ENCODE measurements at places on chromosomes 3 and 15.

- no peak for DNase-seq
Observed at GRCh38 chr3:63624941-63625560, 27.4 kb upstream of the SNTN start.

DNA sequence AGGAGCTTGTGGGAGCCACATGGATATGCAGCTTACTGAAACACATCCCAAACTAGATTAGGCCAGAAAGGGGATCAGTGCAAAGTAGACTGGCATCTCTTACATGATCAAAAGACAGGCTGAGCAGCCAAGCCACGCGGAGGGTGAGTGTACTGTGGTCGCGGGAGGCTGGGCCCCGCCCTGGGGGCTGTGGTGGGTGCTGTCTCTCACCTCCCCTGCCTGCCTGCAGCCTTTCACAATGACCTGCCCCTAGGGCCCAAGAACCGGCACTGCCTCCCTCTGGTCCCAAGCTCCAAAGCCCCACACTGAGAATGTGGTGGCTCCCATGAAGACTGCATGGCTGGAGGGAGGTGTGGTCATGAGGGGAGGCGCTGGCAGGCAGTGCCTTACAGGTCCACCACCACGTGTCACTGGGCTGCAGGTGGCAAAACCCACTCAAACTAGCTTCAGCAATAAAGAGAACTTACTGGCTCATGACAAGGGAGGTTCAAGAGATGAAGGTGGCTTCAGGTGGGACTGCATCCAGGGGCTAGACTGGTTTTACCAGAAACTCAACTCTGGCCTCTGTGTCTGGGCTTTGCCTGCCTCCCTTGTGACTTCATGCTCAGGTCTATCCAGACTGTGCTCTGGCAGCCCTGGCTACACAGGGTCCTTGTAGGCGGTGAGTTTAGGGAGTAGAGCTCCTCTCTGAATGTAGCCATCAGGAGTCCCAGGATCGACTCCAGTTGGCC lies 27.4 kb upstream of the PLXND1 start:
- DNase-seq, result no peak

DNA sequence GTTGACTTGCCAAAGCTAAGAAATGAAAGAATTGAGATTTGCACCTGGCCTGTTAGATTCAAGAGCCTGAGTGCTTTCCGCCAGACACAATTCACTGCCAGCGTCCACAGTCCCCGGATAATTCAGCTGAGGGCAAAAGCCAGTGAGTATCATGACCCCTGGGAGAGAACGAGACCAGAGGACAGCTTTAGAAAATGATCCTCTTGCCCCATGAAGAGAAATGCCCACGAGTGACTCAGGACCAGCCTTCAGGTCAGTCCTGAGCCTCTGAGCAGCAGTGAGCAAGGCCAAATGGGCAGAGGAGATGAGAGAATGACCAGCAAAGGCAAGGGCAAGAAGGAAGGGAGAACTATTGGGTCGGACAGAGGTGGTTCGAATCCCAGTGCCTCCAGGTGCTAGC lies 273.5 kb downstream of the FAM43A start:
- no peak for DNase-seq

DNA sequence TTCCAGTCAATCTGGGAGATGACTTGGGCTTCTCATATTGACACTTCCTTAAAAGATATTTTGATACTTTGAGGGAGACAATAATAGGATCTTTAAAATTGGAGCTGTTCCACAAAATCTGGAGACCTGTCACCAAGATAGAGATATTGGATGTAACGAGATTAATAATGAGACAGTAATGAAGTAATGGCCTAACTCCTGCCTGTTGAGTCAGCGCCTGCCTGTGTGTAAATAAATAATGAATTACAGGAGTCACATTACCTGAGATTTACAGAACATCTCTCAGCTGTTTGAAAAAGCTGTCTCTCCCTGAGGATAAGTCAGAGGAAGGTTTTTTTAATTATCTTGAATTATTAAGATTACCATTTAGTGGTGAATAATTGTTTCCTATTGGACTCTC lies 43.8 kb upstream of the MITF start:
- DNase-seq, result no peak

GRCh38 chr15:55226127-55226526 lies 29.4 kb upstream of the RSL24D1 start:
- DNase-seq, result no peak

DNA sequence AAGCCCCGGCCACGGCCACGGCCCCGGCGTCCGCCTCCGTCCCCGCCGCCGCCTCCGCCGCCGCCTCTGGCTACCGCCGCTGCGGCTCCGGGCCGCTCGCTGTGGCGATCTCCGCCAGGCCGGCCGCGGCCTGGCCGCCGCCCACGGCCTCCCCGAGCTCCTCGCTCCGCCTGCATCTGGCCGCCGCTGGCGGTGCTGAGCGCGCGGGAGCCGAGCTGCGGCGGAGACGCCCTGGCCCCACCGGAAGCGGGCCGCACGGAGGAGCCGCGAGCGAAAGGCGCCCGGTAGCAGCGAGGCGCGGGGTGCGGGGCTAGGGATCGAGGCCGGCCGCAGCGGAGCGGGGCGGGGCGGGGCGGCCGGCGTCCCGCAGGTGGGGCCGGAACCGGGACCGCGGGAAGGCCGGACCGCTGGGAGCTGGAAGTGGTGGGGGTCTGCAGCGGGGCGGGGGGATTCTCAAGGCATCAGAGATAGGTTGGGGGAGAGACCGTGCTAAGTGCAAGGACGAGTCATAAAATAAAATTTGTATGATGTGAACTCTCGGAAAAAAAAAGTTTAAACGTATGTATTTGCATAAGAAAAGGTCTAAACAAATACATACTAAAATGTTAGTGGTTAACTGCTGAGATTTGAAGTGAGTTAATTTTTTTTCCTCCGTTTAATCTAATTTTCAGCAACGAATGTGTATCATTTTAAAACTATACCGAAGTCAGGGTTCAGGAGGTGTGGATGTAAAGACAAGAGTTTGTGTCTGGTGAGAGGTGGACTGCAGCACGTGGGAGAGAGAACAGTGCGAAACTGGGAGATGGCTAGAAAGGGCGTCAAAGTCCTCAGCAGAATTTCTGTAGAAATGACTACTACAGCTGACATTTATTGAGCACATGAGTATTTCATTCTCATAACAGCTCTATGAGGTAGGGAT lies at the start of gene AVEN:
AVEN (minus strand) TSS at position 334 of the 919 bp plus-strand sequence; CDS start at position 176, 158 bp downstream.
- DNase-seq, result peak; percentile 64

DNA sequence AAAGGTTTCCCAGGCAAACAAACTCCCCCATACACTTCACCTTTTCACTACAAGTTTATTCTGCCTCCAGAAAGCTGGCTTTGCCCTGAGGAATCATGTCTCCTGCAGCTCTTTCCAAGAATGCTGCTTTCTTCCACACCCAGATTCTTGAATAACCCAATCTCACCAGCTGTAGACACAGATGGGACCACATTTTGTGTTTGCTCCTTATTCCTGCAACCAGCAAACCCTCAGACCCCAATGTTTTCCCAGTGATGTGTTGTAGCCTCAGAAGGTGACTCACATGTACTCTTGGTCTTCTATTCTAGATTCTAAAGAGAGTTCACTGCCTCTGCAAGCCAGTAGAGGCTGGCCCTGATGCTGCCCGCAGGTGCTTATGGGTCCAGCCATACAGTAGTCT lies 23.6 kb upstream of the TRIM59 start:
- no peak for DNase-seq

DNA sequence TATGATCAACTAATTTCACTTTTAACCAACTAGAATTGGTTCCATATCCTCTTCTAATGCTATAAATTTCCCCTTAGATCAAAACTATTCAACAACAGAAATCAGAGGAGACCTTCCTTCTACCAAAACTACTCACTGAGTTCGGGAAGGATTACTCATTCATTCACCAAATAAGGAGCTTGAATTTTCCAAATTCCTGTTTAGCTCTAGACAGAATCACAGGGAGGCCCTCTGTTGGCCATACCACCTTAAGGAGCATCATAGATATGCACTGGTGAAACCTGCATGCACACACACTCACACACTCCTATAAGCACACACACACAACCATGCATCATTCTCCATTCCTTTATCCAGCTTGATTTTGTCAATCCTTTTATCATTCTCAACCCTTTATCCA lies 49.0 kb downstream of the SUCLG2 start:
- no peak for DNase-seq

DNA sequence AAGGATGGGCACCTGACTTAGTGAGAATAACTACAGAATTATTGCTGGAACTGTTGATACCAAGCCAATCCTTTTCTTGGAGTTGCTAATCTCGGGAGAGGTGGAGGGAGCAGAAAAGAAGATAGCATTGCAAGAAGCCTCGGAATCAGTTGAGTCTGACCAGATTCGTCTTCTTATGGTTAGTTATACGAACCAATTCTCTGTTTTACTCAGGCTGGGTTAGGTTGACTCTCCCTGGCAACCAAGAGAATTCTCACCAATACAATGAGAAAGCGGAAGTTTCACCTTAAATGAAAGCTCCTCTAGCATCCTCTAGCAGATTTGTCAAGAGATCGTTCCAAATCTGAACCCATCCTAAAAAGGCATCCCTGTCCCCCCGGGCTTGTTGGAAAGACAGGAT lies 43.5 kb upstream of the UBE2E1 start:
- DNase-seq, result no peak

- no peak for DNase-seq
Observed at GRCh38 chr3:99866261-99866761, 48.6 kb downstream of the CMSS1 start.

DNA sequence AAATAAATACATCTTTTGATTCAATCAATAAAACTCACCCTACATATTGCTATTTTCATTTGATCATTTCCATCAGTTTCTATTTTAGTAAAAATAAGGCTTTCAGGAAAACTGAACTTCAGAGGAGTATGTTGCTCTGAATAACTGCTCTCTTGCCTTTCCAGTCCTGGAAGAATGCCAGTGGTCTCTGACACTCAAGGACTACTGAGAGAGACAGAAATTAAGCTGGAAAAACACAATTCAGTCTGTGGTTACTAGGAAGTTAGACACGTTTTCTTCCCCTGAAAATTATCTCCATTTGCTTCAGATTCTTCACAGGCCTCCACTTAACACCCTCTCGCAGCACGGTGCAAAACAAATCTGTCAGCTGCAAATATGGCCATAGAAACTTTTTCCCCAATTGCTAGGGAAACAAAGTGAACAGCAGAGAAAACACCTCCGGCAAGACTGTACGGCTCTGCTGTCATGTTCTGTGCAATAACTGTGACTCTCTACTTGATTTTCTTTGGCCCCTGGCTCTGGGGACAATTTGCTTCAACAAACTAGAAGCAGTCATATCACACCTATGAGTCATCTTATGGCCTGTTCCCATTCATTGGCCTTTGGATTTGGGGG lies 353.0 kb downstream of the MAGI1 start:
- no peak for DNase-seq

DNA sequence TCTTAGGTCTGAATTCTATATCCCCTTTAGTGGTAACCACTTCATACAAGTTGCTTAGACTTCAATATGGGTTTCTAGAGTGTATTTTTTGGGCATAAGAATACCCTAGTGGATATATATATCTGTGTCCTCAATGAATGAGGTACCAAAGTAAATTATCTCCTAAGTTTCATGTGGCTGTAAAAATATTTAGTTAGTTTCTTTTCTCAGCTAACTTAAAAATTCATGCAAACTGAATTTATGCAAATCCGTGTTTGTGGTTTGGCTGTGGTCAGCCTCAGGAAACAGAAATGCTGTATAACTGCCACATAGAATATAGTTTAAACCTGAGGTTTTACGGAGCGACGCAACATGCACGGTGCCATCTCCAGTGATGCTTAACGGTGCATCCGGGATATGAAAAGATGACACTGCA lies 80.3 kb downstream of the PEX5L start:
- peak; percentile 37 for DNase-seq

GRCh38 chr15:67607959-67608637 lies 65.6 kb downstream of the MAP2K5 start:
- DNase-seq, result no peak

GRCh38 chr3:167467848-167468611 lies 5.8 kb downstream of the SERPINI2 start:
- no peak for DNase-seq

- DNase-seq, result no peak
Observed at GRCh38 chr3:52848617-52849016, 13.8 kb upstream of the MUSTN1 start.

GRCh38 chr3:104584682-104585081 lies 782.0 kb upstream of the ALCAM start:
- no peak for DNase-seq

GRCh38 chr3:120903221-120903620 lies 4.8 kb upstream of the STXBP5L start:
- DNase-seq, result no peak

- no peak for DNase-seq
Observed at GRCh38 chr3:20057612-20058180, 17.4 kb downstream of the KAT2B start.

DNA sequence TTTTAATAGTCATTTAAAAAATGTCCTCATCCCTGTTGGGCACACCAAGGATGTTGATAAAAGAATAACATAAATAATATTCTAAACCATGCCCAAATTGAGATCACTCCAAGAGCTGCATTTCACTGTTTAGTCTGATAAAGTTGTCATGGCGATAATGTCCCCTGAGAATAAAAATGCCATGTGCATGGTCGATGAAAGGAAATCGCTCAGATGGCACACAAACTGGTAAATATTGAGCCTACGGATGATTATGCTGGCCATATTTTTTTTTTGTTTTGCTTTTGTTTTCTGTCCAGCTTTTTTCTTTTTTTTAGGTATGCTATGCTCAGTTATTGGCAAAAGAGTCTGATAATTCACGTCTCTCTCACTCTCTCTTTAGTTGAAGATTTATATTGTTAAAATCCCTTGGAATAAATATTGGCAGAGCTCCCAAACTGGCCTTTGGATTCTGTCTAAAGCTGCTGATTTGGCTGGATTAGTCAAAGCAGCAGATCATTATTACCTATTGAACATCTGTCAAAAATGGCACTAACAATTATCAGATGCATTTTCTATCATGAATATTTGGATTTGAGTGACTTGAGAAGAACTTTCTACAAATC lies 643.8 kb downstream of the SQOR start:
- DNase-seq, result no peak

- no peak for DNase-seq
Observed at GRCh38 chr15:31111091-31111647, 9.6 kb upstream of the TRPM1 start.

GRCh38 chr3:121970047-121970446 lies 52.0 kb downstream of the ILDR1 start:
- no peak for DNase-seq

DNA sequence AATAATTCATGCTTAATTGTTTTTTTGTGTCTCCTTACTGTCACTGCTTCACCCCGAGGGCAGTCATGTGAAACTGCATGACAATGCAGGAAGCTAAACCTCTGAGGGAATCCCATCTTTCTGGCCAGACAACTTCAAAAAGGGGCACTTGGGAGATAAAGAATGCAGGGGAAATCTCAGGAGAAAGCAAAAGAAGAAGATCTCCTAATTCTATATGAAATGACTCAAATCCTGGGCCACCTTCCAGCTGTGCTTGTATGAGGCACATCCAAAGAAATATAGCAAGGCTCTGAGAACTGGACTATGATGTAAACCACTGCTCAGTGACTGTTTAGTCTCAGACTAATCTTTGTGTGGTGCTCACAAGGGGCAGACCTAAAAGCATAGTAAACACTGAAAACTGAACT lies 22.6 kb upstream of the UMPS start:
- DNase-seq, result no peak

DNA sequence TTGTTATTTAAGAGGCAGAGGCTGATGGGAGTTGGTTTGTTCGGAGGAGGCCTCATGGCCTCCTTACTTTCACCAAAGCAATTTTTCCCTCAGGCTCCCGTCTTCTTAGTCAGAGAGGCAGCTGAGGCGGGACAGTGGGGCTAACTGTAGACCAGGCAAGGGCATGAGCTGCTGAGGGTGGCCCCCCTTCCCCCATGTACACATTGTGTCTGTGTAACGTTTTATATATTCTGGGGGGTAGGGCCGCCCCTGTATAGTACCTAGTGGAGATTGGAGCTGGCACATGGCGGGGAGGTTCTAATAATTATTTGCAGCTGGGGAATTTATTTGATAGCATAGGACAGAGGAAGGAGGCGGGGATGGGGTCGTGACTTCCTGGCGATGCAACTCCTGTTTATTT lies 35.1 kb downstream of the NGRN start:
- no peak for DNase-seq

Measured in OCI-M1 (cell line).